KG1 (cell line): ENCODE measurements at places on chromosomes 6 and 20.

DNA sequence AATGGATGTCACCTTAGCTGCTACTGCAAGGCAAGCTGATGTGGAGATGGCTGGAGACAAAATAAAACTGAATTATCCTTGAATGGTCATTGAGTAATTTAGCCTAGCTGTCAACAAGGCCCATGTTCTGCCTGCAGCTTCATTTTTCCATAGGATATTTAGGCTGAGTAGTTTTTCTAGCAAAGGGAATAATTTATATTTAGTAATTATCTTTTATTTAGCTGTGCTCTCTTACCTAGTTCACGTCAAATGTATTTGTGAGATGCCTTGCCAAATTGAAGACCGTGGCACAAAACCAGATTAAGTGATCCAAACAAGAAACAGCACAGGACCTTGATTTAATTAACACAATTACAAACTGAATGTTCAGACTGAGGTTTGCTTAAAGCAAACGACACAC lies 77.4 kb upstream of the CEP162 start:
- DNase-seq: no peak

DNA sequence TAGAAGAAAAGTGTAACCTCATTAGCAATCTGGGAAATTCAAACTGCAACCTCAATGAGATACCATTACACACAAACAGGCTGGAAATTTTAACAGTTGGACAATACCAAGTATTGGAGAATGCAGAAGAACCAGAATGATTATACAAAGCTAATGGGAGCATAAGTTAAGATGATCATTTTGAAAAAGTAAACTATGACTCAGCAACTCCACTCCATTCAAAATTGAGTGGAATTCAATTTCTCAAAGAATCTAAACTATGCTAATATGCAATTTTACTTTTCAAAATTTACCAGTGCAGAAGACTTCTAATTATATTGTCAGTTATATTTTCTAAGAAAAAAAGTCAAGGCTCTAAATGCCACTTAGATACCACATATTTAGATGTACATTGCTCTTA lies 17.2 kb downstream of the GPLD1 start:
- no peak for DNase-seq

DNA sequence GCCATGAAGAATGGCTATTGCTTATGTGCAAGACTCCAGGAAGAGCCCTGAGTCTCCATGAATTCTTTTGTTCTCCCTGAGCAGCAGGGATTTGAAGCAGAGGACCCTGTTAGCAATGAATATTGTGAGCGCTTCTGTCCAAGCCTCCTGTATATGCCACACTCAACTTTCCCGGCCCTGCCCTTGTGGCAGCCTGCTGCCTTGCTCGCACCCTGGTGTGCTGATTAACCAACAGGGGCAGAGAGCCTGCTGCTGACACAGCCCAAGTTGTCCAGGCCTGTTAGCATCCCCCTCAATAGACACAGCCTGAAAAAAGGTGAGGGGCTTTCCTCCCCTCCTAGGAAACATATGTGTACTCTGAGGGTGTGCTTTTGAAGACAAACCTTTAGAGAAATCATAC lies 131.4 kb downstream of the BMP2 start:
- DNase-seq: no peak

DNA sequence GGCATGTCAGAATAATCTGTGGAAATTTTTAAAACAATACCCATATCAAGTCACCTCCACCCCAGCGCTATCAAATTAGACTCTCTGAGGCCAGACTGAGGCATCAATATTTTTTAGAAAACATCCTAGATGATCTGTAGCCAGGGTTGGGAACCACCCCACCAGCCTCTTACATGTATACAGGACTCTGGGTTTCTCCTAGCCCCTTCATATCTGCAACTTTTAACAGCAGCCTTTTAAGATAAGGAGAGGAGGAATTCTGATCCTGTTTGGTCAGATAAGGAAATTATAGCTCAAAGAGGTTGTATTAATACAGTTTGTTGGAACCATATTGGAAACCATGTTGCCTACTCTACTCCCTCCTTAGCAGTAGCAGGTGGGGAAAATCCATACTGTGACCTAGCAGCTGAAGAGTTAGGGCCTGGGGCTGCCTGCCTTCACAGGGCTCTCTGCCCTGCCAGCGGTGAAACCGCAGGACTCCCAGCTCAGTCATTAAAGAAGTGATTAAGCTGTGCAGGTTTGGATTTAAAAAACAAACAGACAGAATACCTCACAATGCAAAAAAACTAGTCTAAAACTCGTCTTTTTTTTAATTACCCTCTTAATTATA lies 30.0 kb downstream of the BRPF3 start:
- DNase-seq: no peak

DNA sequence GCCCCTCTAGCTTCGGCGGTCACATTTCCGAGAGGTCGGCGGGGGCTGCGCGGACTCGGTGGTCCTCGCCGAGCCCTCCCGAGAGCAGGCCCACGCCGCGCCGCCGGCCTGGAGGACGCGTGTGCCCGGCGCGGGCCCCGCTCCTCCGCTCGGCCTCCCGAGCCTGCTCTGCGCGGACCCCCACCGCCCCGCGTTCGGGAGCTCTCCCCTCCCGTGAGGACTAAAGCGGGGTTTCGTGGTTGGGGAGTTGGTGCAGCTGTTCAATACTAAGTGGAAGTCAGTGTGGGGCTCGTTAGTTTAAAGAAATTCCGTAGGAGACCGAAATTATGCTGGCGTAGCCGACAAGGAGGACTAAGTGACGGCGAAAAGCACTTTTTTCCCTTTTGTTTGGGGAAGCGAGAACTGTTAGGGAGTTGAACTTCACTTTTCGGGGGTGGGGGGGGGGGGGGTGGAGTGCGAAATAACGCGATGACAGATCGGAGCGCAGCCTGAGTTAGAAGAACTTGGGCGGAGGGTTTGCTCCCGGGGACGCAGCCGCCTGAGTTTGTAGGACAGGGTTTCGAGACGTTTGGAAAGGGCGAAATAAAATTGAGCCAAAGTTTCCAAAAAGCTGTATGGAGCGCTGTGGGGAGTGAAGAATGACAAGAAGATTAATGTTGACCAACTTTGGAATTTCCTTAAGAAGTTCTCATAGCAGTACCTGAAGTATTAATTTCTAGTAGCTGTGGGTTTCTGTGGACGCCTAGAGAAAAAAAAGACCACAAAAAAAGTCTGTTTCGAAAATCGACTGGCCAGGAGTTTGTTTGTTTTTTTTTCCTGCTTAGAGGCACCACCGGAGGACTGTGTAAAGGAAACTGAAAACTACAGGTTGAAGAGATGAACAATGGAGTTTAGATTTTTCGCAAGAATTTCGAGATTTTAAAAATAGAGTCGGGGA lies 1.4 kb downstream of the QKI start:
- DNase-seq: peak; percentile 38

- DNase-seq: no peak
Observed at GRCh38 chr6:43271103-43271815, 26.8 kb upstream of the SLC22A7 start.

DNA sequence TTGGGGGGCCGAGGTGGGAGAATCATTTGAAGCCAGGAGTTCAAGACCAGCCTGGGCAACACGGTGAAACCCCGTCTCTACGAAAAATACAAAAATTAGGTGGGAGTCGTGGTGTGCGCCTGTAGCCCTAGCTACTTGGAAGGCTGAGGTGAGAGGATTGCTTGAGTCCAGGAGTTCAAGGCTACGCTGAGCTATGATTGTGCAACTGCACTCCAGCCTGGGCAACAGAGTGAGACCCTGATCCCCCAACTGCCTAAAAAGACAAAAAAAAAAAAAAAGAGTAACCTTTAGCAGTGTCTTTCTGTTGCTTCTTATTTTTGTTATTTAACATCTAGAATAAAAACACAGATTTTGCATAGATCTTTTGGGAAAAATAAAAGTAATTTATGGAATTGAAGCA lies 13.1 kb upstream of the COQ3 start:
- no peak for DNase-seq

DNA sequence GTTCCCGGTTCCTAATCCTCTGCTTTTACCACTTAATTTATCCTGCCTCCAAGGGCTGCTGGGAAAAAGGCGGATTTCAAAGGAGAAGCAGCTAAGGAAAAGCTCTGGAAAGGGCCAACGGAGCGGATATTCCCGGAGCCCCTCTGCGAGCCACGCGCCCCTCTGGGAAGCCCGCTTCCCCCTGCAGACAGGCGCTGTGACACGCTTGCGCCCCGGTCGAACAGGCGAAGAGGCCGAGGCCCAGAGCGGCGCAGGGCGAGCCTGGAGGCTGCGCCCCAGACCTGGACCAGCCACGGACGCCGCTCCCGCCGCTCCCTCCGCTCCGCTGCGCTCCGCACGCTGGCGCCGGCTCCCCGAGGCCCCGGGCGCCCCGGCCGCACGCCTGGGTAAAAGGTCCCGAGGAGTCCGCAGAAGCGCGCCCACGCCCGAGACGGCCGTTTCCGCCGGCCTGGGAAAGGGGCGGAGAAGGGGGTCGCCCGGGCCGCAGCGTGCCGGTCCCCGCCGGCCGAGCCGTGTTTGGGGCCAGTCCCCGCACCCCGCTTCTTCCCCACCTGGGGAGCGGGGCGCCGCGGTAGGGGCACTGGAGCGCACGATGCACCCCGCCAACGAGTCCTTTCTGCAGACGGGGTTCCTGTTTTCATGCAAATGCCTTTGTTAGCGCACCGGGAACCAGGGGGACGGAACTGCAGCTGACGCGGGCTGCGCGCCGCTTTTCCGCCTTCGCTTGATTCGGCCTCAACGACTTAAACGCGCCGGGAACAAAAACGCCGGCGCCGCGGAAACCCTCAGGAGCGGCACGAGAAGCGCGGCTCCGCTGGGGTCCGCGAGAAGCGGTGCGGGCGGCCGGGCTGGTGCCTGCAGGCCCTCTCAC lies 91.9 kb upstream of the SIRPA start:
- DNase-seq: peak; percentile 52

- no peak for DNase-seq
Observed at GRCh38 chr20:63025534-63026331, 19.0 kb upstream of the BHLHE23 start.

- DNase-seq: no peak
Observed at GRCh38 chr20:50625986-50626677, 65.2 kb downstream of the RIPOR3 start.
